M059J (cell line): ENCODE measurements at places on chromosomes 4 and X.
A peak's percentile ranks its signal among the peaks of the same experiment; 100 is the strongest.

- DNase-seq = no peak
Measured at GRCh38 chr4:42638321-42638720, 18.6 kb downstream of the ATP8A1 start.

DNA sequence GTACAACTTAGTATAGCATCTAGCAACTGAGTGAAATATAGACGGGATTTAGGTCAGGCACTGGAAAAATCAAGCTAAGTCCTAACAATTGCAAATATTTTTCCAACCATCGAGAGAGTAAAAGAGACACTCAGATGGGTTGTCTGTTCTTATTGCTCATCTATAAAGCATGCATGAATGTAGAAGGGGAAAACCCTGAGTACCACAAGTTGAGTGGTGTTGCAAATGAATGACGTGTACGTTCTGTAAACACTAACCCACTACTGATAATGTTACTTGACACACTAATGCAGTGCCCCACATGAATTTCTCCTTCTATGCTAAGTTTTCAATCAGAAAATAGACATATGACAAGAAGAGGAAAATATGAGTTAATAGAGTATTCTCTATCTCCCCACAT, 211.2 kb downstream of the COX18 start:
- peak; percentile 68 for DNase-seq

GRCh38 chrX:140447150-140447549, 57.7 kb downstream of the SOX3 start:
- DNase-seq = no peak

- no peak for DNase-seq
Measured at GRCh38 chr4:55127521-55127920, 2.1 kb upstream of the KDR start.

DNA sequence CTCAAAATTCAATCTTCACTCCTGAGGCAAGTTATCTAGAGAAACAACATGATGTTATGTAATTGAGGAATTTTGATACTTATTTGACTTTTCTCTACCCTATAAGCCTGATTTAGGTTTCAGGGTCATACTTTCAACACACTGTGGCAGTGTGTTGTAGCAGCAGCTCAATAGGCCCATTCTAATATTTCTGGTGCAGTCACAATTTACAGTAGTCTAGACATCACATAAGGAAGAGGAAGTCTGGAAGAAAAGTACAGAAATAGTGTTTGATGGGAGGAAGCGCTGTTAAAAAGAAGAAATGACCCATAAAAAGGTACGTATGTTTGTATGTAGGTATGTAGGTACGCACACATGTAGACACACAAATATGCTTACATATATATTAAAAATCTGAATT, 194.3 kb downstream of the ARHGAP24 start:
- no peak for DNase-seq

- no peak for DNase-seq
Measured at GRCh38 chr4:6242271-6243029, 27.2 kb upstream of the WFS1 start.

GRCh38 chrX:4253092-4253491, 539.6 kb upstream of the PRKX start:
- no peak for DNase-seq

- no peak for DNase-seq
Measured at GRCh38 chrX:72340041-72340440, 34.3 kb upstream of the CITED1 start.

- no peak for DNase-seq
Measured at GRCh38 chrX:48667509-48667908, 16.1 kb upstream of the WAS start.

GRCh38 chrX:29528281-29528680, 687.1 kb upstream of the MAGEB2 start:
- DNase-seq = no peak

- DNase-seq = no peak
Measured at GRCh38 chr4:70925899-70926635, 23.9 kb downstream of the MOB1B start.

- no peak for DNase-seq
Measured at GRCh38 chr4:173401063-173401462, 2.1 kb upstream of the SCRG1 start.

- no peak for DNase-seq
Measured at GRCh38 chrX:42754115-42754514, 23.8 kb downstream of the PPP1R2C start.

DNA sequence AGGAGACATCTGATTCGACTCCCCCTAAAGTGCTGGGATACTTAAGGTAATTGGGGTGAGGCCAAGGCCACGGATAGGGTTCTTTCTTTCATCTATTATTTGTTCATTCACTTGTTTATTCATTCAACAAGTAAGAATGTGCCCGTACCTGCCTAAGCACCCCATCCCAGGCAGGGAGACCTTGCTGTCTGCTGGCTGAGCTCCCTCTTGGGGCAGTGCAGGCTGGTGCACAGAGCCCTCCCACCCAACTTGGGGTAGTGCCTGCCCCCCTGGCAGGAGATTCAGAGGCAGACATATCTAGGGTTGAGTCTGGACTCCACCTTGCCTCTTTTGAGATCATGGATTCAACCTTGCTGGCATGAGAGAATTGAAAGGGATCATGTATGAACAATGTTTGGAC, 95.7 kb downstream of the DRD5 start:
- DNase-seq = no peak

DNA sequence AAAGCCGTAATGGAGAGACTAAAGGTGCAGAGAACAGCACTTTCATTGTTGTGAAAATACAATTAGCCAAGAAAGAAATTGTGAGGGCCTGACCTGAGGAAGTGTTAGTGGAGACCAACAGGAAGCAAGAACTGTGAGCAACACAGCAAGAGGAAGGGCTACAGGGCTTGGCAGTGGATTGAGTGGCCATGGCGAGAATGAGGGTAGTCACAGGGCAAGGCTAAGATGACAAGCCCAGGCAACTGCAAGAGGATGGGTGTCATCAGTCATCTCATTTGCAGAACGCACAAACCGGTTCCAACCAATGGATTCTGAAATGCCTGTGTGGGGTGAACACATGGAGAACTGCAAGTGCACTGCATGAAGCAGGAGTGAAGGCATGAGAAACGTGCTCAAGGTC, 3.6 kb downstream of the SLC10A6 start:
- DNase-seq = no peak

DNA sequence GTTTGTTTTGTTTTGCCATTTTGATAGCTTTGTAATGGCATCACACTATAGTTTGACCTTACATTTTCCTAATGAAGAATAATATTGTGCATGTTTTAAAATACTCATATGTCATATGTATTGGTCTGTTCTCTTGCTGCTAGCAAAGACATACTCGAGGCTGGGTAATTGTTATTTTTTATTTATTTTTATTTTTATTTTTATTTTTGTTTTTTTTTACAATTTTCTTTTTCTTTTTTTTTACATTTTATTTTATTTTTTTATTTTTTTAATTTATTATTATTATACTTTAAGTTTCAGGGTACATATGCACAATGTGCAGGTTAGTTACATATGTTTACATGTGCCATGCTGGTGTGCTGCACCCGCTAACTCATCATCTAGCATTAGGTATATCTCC, 104.6 kb upstream of the GRID2 start:
- DNase-seq = no peak

DNA sequence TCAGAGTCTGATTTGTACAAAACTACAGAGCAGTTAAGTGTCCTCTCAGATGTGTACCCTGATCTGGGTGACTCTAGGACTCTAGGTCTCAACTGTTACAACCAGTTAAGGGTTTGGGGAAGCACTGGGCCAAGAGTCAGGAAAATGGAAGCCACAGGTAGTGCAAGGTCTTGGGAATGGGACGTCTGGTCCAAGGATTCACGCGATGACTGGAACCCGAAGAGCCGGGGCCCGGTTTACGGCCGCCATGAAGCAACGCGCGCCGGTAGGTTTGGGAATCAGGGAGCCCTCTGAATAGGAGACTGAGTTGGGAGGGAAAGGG, 321 bp upstream of the HPRT1 start:
- peak; percentile 57 for DNase-seq

DNA sequence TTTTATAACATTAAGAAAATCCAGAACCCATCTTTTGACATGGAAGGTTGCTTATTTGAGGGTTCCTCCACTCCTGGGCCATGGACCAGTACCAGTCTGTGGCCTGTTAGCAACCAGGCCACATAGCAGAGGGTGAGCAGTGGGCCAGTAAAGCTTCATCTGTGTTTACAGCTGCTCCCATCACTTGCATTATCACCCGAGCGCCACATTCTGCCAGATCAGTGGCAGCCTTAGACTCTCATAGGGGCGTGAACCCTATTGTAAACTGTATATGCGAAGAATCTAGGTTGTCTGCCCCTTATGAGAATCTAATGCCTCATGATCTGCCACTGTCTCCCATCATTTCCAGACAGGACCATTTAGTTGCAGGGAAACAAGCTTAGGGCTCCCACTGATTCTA, 58.6 kb downstream of the NDST4 start:
- no peak for DNase-seq

DNA sequence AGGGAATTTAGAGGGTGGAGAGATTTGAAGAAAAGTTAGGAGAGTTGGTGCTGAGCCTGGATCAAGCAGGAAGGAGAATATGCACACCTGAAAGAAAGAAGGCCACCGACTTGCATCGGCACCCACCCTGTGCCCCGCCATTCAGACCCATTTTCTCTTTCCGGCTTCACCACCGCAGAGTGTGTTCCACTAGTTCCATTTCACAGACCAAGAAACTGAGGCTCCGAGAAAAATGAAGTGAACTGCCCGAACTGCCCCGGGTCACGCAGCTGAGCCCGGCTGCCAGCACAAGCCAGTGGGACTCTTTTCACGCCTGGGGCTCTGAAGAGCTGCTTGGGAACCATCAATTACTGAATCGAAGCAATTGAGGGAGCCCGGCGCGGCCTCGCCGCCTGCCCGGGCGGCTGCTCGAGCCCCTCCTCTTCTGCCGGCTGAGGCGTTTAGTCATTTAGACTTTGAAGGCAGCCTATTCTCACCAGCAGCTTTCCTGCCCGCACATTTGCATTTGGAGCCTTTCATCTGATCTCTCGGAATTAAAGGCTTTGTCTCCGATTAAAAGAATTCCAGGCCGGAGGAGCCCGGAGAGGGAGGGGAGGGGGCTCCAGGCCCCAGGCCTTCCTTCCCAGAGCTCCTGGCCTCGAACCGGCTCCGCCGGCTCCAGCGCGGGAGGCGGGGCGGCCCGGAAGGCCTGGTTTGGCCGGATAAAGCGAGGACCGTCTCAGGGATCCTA, 140.2 kb upstream of the PJA1 start:
- peak; percentile 11 for DNase-seq

DNA sequence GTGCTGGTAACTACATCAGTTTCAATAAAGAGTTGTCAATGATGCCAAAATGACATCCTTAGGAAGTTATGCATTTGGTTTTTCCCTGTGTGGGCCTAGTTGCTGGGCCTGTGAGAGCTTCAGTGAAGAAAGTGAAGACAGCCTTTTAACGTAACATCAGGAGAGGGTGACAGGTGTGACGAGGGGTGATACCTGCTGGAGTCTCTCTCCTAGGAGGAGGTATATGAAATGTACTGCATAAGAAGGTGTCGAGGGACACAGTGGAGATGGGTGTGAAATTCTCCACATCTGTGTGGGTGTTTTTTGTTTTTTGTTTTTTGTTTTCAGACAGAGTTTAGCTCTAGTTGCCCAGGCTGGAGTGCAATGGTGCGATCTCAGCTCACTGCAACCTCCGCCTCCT, 49.2 kb downstream of the EVC start:
- no peak for DNase-seq

DNA sequence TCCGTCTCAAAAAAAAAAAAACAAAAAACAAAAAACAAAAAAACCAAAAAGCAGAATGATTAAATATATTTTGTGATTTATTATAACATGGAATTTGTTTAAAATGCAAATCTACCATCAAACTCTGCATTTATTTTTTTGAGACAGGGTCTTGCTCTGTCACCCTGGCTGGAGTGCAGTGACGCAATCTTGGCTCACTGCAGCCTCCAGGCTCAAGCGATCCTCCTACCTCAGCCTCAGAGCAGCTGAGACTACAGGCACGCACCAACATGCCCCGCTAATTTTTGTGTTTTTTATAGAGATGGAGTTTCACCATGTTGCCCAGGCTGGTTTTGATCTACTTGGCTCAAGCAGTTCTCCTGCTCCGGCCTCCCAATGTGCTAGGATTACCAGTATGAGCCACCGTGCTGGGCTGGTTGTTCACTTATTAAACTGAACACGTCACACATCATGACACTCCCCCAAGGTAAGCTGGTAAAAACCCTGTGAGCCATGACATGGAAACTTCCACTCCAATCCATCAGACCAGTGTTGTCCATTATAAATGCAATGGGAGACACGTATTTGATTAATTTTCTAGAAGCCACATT, 45.7 kb downstream of the RBM47 start:
- DNase-seq = no peak

DNA sequence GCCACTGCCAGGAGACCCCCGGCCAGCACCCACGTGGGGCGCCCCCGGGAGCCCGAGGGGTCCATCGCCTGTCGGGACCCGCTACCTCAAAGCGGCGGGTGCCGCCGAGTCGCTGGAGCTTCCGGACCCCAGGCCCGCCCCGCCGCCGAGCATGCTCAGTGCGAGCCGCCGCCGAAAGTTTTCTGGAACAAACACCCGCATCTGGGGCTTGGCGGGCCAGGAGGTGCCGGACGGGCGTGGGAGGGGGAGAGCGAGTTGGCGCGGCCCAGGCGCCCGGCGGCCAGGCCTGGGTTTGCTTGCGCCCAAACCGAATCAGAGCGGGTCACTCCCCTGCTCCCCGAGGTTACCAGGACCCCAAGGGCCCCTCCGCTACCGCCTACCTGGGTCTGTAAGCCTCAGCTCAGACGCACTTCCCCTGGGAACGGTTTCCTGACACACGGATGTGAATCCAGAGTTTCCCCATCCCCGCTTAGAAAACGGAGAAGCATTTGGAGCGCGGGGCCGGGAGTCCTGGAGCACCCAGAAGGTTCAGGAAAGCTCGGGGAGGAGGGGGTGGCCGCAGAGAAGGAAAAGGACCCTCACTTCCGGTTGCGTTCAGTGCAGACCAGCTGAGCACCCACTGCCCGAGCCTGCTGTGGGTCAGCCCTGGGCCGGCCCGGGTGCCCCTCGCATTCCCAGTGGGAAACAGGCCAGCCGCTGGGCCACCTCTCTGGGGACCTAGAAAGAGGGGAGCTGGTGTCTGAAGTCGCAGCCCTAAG, at the start of gene EVC2:
Gene EVC2 (minus strand): TSS at position 111 of the 758 bp plus-strand sequence. CDS start 46 bp downstream, at position 65.
- peak; percentile 35 for DNase-seq

DNA sequence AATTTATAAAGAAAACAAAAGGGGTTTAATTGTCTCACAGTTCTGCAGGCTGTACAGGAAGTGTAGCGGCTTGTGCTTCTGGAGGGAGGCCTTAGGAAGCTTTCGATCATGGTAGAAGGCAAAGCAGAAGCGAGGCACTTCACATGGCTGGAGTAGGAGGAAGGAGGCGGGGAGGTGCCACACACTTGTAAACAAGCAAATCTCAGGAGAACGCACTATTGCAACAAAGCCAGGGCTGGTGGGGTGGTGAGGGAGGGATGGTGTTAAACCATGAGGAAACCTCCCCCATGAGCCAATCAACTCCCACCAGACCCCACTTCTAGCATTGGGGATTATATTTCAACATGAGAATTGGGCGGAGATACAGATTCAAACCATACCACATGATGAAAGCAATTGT, 1116.3 kb downstream of the FAT4 start:
- DNase-seq = no peak

- no peak for DNase-seq
Measured at GRCh38 chrX:48523682-48524081, 2.1 kb downstream of the EBP start.

- no peak for DNase-seq
Measured at GRCh38 chrX:82703551-82703950, 804.5 kb upstream of the POU3F4 start.
